ENCODE measurements at places on chromosomes 4 and X. TPM values are rescaled to one million over a fixed set of nuclear protein-coding genes. Genes with fewer than 3 reads are reported as not detected.

The IGSF1 gene
- not detected for total RNA-seq

The ADAMTS3 gene
- total RNA-seq = not detected

The ITM2A gene
- 163 TPM for total RNA-seq

- DNase-seq = no peak
- H3K4me1 ChIP-seq = peaks cover 18% of the 10 kb centered on the region
- no peaks in the 10 kb centered on the region for H3K36me3 ChIP-seq
- no peak overlapping the region for H3K27ac ChIP-seq
- no peaks in the 10 kb centered on the region for H3K27me3 ChIP-seq
These were observed 125.4 kb downstream of the BCOR start for GRCh38 chrX:39972340-39972739.

DNA sequence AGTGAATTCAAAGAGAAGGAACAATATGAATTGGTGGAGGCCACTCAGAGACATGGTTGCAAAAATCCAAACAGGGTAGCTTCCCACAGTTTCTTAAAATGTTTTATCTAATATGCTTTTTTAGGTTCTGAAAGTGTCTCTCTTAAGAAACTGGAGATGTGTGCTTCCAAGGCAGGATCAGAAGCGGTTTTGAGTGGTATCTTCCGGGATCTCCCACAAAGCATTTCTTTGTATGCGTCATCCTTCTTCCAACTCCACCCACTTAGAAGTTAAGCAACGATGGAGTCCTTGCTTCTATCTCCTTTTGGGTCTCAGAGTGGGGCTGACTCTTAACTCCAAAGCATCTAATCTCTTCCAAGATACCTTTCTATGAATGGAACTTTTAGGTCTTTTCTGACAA lies 196.7 kb downstream of the MID1 start:
- no peak overlapping the region for H3K27ac ChIP-seq
- no peaks in the 10 kb centered on the region for H3K4me1 ChIP-seq
- no peak overlapping the region for H3K4me3 ChIP-seq
- no peak for DNase-seq

- DNase-seq = no peak
- H3K36me3 ChIP-seq = no peaks in the 10 kb centered on the region
- H3K27ac ChIP-seq = no peak overlapping the region
- H3K4me3 ChIP-seq = no peak overlapping the region
- no peaks in the 10 kb centered on the region for H3K4me1 ChIP-seq
These were observed 32.7 kb downstream of the CCDC149 start for GRCh38 chr4:24880186-24880585.

GRCh38 chr4:183838987-183839712 lies 66.0 kb upstream of the STOX2 start:
- no peak for DNase-seq
- H3K27ac ChIP-seq = no peak overlapping the region
- H3K36me3 ChIP-seq = no peaks in the 10 kb centered on the region
- H3K4me3 ChIP-seq = no peak overlapping the region
